Muscle of arm (tissue), 14 donors: ENCODE measurements at places on chromosomes 4 and X.

DNA sequence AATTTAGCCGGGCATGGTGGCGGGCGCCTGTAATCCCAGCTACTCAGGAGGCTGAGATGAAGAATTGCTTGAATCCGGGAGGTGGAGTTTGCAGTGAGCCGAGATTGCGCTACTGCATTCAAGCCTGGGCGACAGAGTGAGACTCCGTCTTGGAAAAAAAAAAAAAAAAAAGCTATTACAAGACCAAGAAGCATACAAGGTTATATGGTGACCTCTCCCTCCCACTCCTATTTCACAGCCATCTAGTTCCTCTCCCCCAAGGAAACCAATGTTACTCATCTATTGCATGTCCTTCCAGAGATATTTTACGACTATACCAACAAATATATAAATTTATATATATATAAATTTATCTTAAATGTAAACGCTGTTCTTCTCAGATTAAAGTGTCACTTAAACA, 3.2 kb downstream of the SLC9A7 start:
- no peak for DNase-seq

GRCh38 chr4:48420144-48420543, 63.0 kb upstream of the SLC10A4 start:
- DNase-seq, result no peak

- DNase-seq, result no peak
Observed at GRCh38 chrX:254630-255215, 26.5 kb upstream of the PLCXD1 start.

DNA sequence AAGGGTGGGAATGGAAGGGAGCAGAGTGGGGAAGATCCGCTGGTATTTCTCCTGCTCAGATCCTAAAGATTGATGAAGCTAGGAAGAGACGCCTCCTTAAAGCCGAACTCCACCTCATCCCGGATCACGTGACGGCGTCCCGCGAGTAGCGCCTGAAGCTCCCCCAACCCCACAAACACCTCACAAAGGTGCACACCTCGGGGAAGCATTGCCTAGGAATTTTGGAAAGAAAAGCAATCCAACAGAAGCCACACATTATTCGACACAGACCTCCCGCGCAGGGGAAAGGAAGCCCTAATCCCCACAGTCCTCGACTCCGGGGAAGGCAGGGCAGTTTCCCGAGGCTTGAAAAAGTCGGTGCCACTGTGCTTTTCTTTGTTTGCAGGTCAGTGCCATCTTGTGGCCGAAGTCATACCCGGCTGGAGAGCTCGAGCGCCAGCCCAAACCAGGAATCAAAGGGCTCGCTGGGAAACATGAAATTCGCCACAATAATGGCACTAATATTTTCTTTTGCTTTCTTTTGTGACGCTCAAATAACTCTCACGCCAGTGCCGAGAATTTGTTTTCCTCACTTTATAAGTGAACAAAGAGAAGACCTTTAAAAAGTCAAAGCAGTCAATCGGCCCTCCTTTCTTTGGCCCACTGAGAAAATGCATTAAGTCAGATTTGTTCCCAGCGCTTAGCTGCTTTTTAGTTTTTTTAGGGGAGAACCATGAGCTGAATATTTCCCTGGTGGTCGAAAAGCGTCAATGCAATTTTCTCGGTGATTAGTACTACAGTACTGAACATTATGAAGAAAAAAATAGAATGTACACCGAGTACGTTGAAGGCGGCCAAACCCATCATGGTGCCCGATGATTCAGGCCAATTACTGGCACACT, at the start of gene NPY1R:
NPY1R (minus strand) TSS at position 71 of the 881 bp plus-strand sequence. CDS start 6,042 bp downstream, outside the sequence.
- DNase-seq, result peak; percentile 82

DNA sequence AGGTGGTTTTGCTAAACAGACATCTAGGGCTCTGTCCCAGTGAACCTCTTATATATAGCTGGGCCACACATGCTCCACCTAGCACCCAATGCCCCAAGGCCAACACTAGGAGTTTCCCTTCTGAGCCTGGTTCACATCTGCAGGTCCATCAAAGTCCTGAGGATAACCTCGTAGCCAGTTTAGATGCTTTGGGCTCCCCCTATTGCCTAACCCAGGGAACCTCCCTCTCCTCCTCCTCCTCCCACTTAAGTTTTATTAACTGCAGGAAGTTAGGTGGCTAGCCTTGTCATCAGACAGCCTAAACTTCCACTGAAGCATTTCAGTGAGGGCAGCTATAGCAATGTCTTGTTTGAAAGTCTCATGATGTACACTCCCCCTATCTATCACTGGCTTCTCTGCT, 88.0 kb downstream of the GUCY2F start:
- no peak for DNase-seq

DNA sequence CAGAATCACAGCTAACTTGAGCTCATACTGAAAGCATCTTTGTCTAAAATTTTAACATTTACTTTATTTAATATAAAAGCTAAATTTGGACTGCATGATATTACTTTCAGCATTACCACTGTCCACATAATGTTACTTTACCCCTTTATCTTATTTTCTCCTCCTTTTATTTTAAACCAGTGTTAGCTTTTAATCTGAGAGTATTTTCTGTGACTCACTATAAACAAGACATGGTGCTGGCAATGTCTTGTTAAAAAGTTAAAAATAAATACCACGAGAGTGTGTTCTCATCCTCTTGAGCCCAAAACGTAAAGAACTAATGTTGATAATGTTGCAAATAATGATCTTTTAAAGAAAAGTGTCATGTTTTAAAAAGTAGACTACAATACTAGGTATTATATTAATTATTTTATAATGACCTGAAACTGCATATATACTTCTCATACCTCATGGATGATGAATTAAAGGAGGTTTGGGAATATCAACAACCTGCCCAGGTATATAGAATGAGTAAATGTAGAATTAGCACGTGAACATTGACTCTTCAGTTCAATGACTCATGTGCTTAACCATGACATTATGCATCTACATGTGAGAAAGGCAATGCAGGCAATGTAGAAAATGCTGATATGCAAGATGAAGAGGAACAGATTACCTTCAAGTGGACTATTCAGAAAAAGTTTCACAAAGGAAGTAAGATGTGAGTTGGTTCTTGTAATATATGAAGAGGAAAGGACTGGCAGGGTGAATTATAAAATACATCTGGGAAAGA, 454.1 kb upstream of the ADGRL3 start:
- DNase-seq, result no peak

DNA sequence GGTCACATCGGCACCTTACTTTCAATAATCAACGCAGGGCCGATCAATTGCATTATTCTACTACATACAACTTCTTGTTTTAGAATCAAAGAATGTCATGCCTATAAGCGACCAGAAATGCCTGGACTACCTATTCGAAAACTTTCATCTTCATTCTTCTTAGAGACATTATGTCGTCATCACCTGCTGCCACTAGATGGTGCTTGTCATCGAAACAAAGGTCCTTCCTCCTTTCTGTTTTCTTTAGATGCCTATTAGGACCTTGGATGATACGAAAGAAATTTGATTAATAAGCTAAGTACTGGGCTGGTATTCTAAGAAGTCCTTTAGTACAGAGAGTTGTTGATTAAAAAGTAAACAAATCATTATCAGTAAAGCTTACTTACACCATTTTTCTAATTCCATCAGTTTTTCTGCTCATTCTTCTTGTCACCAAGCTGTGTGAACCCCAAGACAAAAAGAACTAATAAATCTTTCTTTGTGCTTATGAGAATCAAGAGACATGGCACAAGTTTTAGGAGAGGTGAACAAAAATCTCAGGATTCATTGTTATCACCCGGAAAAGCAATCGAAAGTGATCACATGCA, 154.5 kb upstream of the SLC4A4 start:
- DNase-seq, result peak; percentile 42

DNA sequence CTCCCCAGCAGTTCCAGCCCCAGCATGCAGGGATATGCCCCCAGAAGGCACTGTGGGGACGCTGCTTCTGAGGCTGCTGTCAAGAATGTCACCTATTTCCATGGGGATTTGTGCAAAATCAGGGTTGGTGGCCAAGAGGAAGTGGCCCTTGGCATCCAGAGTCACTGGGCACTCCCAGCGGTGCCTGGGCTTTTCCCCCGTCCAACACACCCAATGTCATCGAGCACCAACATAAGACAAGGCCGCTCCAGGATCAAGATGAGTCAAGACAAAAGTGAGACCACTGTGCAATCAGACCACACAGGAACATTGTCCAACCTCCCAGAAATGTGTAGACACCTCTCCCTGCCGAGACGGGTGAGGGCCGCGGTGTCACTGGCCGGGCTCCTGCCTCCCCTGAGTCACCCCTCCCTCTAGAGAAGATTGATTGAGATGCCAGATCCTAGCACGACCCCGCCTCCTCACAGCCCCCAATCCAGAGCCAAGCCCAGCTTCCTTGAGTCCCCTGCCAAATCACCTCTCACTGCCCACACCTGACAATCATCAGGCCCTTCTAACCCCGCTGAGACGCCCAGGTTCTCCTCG, 194.3 kb downstream of the AFAP1 start:
- no peak for DNase-seq

DNA sequence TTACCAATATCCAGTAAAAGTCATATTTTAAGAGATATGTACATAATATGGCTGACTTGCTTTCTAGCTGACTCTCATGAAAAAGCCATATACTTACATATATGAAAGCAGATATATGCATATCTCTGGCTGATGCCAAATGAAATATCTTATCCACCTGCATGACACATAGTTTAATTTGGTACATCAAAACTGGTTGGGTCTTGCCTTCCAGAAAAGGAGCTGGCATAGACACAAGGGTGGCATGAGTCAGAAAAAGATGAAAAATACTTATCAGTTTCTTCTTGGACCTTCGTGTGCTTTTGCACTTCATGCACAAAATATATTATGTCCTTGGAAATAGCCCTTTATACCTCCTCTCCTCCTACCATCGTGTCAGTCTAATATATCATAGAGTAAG, 32.1 kb downstream of the TIGD4 start:
- no peak for DNase-seq

GRCh38 chr4:57119054-57119651, 9.0 kb upstream of the IGFBP7 start:
- no peak for DNase-seq

DNA sequence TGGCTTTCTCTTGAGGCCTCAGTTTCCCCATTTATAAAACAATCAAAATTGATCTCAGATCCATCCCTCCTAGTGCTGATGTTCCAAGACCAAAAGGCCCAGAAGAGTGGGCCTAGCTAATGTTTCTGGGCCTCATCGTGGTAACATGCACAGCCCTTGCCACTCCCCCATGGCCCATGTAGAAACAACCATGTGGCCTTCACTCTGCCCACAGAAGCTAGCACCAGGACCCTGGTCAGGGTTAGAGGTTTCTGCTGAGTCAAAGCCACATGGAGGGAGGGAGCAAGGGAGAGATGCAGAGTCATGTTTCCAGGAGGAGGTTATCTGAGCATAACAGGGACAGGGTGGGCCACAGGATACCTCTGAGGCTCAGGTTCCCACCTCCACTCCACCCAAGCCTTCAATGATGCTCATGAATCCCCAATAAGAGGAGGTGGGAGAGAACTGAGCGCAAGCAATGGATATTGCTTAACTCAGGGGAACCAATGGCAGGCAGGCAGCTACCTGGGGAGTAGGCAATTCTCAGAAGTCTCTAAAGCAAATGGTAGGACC, 16.9 kb downstream of the OTUD5 start:
- DNase-seq, result no peak

DNA sequence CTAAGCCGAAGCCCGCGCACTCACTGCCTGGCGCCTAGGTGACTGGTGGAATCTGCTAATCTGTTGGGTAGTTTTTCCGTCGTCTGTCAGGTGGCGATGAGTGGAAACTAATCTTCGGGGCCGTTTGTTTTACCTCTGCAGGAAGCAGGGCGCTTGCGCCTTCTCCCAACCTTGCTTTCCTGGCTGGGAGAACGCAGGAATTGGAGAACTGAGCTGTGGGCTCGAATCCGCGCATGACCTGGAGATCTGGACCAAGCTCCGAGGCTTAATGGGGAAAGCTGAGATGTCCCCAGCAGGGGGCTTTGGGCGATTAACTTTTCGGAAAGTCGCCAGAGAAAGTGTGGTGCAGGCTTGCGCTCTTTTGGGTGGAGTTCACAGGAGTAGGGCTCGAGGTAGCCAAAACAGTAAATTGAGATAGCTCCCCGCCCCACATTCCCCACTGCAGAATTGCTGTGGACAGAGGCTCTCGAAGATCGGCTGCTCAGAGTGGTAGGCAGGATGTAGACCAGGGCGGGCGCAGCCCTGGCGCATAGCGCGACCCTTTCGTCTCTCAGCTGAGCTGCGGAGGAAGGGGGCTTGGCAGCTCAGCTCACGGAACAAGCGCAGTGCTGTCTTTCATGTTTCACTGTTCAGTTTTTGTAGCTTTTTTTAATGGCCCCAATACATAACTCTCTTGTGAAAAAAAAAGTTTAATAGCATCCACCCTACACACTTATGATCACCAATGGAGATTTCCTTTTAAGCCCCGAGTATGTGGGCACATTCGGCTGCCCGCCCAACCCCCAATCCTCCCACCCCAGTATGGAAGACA, 2.7 kb upstream of the FGF5 start:
- DNase-seq, result no peak

- no peak for DNase-seq
Observed at GRCh38 chrX:67346667-67347066, 197.2 kb upstream of the AR start.

DNA sequence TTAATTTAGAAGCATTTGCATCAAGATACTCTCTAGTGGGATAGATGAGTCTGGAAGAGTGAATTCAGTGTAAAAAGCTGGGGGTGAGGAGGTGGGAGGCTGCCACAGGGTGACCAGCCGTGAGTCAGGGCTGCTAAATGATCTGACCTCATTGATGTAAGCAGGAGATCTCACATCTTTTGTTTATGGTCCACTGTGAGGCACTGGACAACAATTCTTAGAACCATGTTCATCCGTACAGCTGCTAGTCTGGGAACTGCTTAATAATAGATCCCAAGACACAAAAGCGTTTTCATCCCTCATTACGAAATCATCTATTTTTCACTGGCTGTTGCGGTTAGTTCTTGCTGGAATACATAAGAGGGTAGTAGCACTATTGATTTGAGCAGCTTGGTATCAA, 14.1 kb downstream of the KLF3 start:
- peak; percentile 59 for DNase-seq

DNA sequence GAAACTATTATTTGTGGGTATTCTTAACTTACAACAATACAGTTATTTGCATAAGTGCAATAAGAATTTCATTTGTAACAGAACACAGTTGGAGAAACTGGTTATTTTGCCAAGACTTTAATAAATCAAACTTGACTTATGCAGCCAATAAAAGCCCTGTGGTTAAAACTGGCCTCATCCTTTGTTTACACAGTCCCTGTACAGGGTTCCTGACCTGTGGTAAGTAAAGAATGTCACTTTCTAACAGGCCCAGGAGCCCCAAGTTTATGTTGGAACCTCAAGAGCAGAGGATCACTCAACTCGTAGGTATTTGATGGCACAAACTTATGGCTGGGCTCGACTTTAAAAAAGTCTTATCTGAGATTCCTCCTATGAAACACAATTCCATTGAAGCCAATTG, 88.6 kb upstream of the PTCHD1 start:
- no peak for DNase-seq

GRCh38 chr4:101328063-101328602, 19.2 kb downstream of the PPP3CA start:
- no peak for DNase-seq
